HepG2 (cell line): ENCODE measurements at places on chromosomes 16 and 17. TPM values are rescaled to one million over a fixed set of nuclear protein-coding genes. Genes with fewer than 3 reads are reported as not detected.

DNA sequence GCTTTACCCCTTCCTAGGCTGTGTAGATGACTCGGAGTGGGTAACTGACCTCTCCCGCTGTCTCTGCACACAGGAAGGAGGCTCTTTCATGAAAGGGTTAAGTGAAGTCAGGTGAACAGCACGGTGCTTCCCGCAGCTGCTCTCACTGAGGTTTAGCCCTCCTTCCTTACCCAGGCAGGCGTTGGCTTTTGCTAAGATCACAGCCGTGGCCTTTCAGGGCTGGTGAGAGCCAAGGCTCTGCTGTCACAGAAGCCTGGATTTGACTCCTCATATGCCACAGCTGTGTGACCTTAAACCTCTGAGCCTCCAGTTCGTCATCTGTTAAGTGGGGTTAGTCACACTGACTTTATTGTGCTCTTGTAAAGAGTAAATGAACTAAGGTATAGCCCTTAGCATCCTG is 90.9 kb upstream of the PLCG2 start:
- DNase-seq = no peak

Gene KREMEN2
- total RNA-seq = 0.51 and 1.2 TPM in 2 replicates

GRCh38 chr17:60079401-60080243 is 901 bp upstream of the HEATR6 start:
- no peak for DNase-seq

DNA sequence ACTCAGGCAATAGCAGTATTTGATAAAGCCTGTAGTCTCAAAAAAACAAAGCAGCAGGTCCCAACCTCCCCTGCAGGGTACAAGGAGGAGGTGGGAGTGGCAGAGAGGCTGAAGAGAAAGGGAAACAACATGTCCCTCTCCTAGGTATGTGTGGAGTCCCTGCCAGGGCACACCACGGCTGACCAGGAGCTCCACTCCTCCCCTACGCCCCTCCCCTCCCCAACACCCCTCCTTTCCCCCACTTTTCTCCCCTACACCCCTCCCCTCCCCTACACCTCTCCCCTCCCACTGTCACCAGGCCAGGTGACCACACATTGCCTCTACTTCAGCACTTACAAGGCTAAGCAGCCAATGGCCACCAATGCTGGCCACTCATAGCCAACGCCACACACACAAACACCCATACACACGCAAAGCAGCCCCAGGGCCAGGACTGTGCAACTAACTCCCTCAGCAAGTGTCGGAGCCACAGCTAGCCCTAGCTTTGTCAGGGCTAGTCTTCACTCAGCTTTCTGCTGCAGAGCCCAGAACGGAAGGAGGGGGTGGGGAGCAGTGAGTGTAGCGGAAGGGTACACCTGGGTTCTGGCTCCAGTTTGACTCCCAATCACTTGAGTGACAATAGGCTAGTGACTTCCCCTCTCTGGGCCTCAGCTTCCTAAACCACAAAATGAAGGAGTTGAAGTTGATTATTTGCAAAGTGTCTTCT is 8.2 kb downstream of the CAVIN1 start:
- no peak for DNase-seq

Gene LRRC46
- total RNA-seq = 0.09 and 0.13 TPM in 2 replicates

Gene CORO7
- total RNA-seq = 5.9 and 9.9 TPM in 2 replicates

Gene TMEM94
- total RNA-seq = 20.8 and 32.6 TPM in 2 replicates

Gene CDRT15
- not detected in 2 replicates for total RNA-seq

Gene SALL1
- total RNA-seq = 12.3 and 18.5 TPM in 2 replicates

Gene UNC45B
- total RNA-seq = not detected in 2 replicates
